ENCODE measurements at places on chromosomes 16 and 17.

- DNase-seq = no peak
Observed at GRCh38 chr16:4675864-4676786, 17.2 kb upstream of the NUDT16L1 start.

- no peak for DNase-seq
Observed at GRCh38 chr17:2551928-2552327, 40.2 kb upstream of the METTL16 start.

DNA sequence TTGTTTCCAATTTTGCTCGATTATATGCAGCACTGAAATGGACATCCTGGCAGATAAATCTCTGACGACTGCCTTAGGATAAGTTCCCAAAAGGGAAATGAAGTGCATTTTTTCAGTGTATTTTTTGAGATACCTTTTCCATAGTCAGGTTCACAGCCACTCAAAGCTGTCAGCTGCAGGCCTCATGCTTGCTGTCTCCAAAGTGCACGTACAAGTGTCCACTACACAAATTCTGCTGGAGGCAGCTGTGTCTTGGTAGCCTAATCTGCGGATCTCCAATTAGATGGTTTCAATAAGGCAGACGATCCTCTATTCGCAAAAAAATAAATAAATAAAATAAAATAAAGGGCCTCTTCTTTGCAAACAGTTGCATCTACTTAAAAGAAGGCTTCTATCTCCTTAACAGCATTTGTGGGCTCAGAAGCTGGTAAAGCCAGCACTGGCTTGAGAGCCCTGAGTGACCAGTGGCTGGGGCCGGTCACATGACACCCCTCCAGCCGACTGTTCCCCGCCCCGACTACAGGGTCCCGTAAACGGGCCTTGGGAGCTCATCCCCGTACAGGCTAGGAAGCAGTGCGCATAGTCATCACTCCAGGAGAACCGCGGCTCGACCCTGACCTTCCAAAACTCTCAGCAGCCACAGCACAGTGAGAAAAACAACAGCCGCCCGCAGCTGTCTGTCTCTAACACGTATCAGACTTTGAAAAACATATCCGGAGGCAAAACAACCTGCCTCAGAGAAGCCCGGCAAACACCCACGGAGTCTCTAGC, 18.8 kb downstream of the RPH3AL start:
- DNase-seq = no peak

DNA sequence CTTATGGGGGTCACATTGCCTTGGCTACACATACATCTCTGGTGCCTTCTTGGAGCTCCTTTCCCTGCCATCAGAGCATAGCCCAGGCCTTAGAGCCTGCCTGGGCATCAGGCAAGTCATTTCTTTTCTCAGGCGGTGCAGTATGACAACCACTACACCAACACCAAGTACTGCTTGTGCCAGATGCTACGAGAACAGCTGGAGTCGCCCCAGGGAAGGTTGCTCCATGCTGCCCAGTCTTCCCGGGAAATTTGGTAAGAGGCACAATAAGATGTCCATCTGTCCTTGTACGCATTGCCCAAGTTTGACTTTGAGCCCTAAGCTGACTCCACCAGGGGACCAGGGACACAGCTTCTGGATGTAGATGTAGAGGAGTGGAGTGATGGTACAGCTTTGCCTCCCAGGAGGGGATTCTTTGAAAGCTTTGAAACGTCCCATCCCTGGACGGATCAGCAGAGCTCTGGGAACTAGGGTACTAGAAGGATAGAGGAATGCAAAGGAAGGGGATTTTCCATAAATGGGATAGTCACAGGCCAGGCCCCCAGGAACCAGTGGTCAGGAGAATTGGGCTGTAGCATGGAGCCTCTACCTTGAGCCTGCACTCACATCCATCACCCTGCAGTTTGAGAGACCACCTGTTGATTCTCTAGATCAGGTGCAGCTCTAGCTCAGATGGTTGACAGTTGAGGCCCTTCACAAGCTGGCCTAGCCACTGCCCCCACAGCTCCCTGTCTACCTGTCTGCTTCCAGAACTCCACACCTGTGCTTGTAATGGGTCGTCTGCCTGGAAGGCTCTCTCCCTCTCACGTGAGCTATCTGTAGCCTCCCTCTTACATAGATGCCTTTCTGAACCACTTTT, 11.0 kb upstream of the NFATC3 start:
- DNase-seq = no peak

DNA sequence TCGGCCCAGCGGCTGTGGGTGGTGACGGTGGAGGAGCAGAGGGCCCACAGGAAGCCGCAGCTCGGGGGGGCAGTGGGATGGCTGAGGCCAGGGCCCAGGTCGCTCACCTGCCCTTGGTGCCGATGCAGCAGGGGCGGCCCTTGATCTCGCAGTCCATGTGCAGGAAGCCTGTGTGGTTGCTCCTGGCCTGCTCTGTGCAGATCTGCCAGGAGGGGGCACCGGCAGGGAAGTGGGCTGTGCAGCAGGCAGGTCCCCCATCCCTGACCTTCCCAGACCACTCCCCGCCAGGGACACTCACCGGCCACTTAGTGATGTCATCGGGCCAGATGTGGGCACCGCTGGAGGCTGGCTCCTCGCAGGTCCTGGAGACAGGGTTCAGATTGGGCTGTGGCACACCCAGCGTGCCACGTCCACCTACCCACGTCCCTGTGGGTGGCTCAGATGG, 6.2 kb downstream of the AANAT start:
- no peak for DNase-seq

GRCh38 chr17:10843811-10844210, 5.9 kb upstream of the PIRT start:
- no peak for DNase-seq

DNA sequence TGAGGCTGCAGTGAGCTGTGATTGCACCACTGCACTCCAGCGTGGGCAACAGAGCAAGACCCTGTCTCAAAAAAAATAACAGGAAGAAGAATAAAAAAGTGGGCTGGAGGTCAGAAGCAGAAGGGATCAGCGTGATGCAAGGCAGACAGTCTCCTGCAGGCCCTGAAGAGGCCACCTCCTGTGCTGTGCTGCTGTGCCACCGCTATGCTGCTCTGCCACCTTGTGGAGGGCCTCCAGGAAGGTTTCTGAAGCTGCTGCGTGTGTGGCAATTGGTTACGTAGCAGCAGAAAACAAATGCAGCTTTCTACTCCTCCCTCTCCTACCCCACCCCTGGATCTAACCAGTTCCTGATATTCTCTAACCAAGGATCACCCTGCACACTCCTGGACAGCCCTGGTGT, 815.5 kb downstream of the KCNJ18 start:
- DNase-seq = no peak

GRCh38 chr17:65527381-65527780, 34.1 kb downstream of the AXIN2 start:
- DNase-seq = no peak
